Naive thymus-derived CD8-positive, alpha-beta T cell (primary cell): ENCODE measurements at places on chromosomes 4 and X.

GRCh38 chr4:40682290-40683101 is 52.8 kb upstream of the RBM47 start:
- DNase-seq = no peak

- no peak for DNase-seq
These were observed 98.3 kb upstream of the MAML3 start for GRCh38 chr4:140252141-140252741.

DNA sequence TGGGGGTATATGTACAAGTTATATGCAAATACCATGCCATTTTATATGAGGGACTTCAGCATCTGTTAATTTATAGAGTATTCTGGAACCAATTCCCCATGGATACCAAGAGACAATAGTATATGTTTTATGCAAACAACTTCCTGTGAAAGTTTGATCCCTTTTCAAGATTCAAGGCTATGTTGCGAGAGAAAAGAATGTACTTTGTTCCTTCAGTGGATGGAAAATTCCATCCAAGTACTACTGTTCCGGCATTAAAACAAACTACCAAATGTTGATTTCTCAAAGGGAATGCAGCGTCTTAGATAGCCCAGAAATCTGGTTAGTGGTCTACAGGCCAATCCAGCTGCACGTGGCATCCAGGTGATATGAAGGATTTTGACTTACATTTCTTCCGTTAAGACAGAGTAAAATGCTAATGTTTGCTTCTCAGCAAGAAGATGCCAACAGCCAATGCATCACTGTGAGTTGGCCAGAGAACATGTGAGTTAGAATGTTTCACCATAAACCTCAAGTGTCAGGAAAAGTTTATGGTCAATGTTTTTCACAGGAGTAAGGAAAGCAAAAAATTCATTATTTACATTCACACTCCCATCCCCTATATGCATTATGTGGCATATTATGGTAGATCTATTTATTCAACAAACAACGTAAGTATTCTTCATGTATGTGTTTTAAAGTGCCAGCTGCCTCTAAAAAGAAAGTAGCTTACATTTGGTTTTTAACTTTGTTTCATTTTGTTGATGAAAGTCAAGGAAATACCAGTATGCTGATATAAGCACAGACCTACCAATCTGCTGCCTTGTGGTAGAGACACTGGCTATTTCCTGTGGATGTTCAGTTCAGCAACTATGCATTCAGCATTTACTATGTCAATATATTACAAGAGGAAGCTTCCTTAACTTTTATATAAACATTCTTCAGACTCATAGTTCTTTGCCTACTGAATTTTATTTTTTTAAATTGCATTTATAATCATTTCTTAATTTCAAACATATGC is 44.4 kb downstream of the METTL14 start:
- DNase-seq = no peak

DNA sequence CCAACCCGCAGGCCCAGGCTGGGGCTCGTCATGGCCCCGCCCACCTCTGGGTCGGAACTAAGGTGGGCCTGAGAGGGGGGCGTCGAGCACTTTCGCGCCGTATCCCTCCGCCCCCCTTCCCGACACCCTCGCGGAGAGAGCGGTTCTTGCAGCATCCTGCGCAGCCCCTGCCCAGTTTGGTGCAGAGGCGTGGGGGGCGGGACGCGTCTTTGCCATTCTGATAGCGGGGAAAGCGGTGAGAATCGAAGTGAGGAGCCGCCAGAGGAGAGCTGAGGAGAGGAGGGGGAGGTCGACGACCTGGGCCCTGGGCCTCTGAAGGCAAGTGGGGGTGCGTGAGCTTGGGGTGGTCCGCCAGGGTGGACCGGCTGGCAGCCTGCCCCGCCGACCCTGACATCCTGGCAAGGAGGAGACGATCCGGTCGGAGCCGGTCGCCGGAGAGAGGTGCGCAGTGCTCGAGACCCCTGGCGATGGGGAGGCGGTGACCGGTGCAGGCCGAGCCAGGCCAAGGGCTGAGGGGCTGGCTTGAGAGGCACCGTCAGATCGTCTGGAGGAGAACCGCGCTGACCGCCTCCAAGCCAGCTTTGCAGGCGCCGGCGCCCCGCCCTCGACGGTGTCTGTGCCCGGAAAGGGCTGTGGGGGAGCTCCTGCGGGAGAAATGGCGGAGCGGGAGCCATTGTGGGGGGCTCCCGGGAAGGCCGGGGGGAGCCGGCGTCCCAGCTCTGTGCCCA is 25.5 kb downstream of the GPRASP3 start:
- no peak for DNase-seq

DNA sequence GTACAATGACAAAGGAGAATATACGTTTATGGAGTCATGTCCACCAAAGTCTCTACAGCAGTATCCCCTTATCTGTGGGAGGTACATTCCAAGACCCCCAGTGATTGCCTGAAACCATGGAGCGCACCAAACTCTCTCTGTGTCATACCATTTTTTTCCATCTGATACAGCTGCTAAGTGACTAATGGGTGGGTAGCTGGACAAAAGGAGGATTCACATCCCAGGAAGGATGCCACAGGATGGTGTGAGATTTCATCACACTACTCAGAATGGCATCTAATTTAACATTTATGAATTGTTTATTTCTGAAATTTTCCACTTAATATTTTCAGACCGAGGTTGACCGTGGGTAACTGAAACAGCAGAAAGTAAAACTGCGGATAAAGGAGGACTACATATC is 49.8 kb upstream of the AGA start:
- no peak for DNase-seq

DNA sequence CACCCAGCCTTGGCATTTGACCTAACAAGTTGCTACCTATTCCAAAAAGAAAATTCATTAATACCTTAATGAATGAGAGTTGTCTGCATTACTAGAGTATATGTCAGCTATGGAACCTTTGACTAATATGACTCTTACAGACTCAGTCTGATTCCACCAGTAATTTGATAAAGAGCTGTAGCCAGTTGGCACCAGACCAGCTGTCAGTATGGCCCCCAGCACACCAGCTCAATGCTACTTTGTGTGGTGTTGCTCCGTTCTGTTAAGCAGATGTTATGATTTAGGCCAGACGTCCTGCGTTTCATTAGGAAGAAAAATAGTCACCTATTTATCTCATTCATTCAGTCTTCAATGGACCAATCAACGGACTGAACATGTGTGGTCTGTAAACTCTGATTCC is 215.5 kb downstream of the TLL1 start:
- no peak for DNase-seq

- DNase-seq = no peak
These were observed 4.5 kb upstream of the WWC2 start for GRCh38 chr4:183094393-183095198.

DNA sequence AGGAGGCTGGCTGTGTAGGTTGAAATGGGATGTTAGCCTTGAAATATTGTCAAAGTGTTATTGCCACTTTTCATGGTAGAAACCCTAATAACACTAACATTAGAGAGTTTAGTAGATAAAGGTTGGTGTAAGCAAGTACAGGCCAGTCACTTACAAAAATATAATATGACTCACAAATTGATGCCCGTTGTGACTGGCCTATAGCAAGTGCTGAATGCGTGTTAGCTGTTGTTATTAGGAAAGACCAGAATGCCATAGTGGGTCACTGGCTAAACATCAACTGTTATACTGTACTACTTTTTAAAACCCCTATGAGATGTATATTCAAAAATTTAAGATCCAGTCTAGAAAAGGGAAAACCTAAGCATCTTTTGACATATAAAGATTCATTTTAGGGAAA is 20.4 kb upstream of the GDPD2 start:
- no peak for DNase-seq

GRCh38 chrX:38225093-38225492 is 4.4 kb upstream of the SRPX start:
- no peak for DNase-seq

GRCh38 chrX:151912221-151912620 is 468 bp upstream of the MAGEA4 start:
- DNase-seq = no peak

DNA sequence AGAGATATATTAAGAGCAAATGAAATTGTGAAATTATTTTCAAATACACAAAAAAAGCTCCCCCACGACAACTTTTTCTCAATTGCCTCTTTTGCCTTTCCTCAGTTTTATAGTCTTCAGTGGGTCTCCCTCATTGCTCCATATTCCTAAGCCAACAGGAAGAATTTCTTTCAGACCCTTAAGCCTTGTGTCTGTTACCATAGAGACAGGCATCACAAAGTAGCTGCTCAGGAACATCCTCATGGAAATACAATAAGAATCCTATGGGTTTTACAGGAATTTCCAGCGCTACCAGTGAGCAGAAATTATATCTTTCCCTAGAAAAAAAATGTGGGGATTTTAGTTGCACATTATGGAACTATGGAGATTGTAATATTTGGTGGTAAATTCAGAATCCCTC is 121.9 kb upstream of the DMD start:
- DNase-seq = no peak

GRCh38 chrX:71117358-71117757 is 1.0 kb upstream of the MED12 start:
- DNase-seq = no peak

- DNase-seq = no peak
These were observed 1004.7 kb upstream of the LCORL start for GRCh38 chr4:19026281-19026680.

DNA sequence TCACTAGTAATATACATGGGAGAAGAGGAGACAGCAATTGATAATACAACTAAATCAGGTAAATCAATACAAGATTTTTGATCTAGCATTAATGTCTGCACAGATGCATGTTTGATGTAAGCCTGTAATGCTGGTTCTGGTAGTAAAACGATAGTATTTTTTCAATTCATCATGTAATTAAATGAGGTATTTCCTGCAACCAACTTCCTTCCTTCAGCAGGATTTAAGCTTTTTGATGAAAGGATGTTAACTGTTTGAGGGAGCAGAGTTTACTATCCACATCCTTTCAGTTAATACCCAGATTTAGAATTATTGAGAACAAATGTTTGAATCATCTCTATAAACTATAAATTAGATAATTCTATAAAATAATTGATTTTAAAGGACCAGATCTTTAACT is 31.4 kb upstream of the NFKB1 start:
- DNase-seq = peak; percentile 49

- no peak for DNase-seq
These were observed 242.4 kb downstream of the NDST4 start for GRCh38 chr4:114870987-114871386.

- DNase-seq = no peak
These were observed 10.5 kb upstream of the XG start for GRCh38 chrX:2741386-2741785.

- DNase-seq = no peak
These were observed 28.9 kb downstream of the ZNF827 start for GRCh38 chr4:145909773-145910172.

GRCh38 chrX:110287605-110288004 is 30.3 kb downstream of the AMMECR1 start:
- no peak for DNase-seq

DNA sequence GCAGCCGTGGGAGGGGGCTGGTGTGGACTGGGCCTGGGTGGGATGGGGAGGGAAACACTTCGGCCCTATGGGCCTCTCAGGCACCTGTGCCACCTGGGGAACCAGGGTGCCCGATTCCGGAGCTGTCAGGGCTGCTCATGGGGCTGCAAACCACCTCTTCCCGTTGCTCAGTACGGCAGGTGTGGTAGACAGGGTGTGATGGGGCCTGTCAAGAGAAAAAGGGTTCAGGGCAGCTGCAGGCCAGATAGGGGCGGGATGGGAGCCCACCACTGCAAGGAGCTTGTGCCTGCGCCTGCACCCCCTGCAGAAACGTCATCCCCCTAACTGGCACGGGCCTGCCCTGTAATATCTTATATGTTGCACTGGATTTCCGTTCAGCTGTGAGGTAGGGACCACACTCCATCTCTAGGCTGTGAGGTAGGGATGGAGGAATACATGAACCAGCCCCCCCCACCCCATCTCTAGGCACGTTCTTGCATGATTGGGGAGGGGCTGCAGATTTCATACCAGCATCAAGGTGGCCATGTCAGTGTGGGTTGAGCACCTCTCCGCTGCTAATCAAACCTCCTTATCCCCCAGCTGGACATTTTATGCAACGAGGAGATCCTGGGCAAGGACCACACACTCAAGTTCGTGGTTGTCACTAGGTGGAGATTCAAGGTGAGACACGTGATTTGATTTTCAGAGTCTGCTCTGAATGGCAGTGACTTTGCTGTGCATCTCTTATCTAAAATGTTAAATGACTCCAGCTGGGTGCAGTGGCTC is 59.0 kb downstream of the PCGF3 start:
- DNase-seq = no peak

DNA sequence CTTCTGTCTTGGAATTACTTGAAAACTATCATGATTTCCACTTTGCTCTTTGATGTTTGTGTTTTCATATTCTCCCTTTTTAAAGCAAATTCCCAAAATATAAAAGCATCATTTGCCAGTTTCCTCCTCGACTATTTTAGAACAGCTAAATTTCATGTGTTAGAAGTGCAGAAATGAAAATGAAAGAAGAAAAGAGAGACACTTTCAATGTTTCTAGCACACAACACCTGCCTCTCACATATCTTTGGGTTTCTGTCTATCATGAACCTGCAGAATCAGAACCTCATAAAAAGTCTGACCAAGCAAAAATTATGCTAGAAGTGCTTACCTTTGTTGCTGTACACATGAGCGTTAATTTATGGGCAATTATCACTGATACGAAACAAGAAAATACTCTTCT is 1.9 kb upstream of the NEUROG2 start:
- no peak for DNase-seq

- no peak for DNase-seq
These were observed 883.3 kb downstream of the TRIML1 start for GRCh38 chr4:189022440-189023035.

- DNase-seq = no peak
These were observed 47.0 kb upstream of the NKAP start for GRCh38 chrX:119990556-119991004.

DNA sequence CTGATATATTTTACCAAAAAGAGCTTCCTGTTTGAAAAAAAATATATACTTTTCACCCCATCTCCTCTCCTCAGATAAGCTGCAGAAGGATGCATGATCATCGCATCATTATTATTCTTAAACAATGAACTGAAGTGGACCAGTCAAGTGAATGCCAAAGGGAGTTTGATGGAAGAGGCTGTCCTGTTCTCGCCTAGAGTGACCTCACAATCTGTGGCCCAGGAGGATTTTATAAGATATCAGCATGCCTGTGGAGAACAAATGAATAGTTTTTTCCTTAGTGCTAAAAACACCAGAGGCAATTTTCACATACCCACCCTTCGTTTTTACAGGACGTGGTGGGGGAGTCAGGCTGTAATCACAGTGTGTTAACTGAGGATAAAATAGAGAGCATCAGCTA is 112.7 kb downstream of the USP46 start:
- DNase-seq = no peak

DNA sequence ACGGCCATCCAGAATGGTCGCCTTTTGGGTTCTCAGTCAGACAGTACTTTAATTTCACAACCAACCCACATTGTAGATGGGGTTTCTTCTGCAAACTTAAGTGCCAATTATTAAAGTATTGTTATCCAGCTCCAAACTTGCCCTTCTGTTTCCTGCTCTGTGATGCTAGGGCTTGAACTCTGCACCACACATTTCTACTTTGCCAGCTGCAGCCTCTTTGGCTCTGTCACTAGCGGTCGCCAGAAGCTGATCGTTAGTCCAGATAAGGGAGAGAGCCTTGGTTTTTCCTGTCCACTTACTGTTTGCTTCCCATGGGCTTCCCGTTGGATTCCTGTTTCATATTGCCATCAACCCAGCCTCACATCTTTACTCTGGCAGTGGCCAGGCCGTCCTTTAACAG is 196.6 kb downstream of the ASB9 start:
- DNase-seq = no peak
